ENCODE measurements at places on chromosomes 5 and 9.

- DNase-seq, result no peak
Observed at GRCh38 chr9:114501796-114502682, 3.2 kb downstream of the WHRN start.

DNA sequence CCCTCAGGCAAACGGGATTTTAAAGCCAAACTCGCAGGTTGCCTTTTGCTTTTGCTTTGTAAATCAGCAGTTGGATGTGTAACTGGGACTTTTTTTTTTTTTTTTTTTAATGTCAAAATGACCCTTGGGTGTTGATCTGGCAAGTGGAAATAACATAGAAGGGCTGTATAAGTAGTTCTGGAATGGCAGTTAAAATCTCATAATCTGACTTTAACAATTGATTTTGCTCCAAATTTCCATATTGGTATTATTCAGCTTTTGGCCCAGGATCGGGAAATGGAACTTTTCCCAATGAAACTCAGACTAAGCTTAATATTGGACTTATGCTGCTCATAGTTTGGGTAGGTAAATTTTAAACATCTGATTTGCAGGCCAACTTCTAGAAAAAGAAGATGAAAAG is 346.8 kb upstream of the NUDT12 start:
- no peak for DNase-seq

DNA sequence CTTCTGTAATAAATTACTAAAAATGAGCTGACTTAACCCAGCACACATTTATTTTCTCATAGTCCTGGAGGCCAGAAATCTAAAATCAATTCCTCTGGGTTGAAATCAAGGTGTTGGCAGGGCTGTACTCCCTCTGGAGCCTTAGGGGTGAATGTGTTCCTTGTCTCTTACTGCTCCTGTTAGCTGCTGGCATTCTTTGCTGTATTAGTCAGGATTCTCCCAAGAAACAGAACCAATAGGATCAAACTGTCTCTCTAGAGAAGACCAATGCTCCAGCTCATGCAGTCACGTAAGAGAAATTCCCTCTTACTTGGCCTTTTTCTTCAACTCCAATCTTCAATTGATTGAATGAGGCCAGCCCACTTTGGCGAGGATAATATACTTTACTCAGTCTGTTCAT is 15.3 kb upstream of the CD180 start:
- no peak for DNase-seq

- no peak for DNase-seq
Observed at GRCh38 chr5:77197840-77198554, 12.5 kb upstream of the PDE8B start.

GRCh38 chr5:58090704-58091103 is 369.2 kb downstream of the PLK2 start:
- no peak for DNase-seq

- DNase-seq, result no peak
Observed at GRCh38 chr5:126921241-126922091, 108.9 kb downstream of the MARCHF3 start.

- DNase-seq, result no peak
Observed at GRCh38 chr5:102802708-102803458, 47.8 kb downstream of the PAM start.

Measured in cerebellum (tissue), 4 donors.